Left ventricle myocardium superior (tissue), 1 donor: ENCODE measurements at places on chromosomes 7 and 10. TPM values are rescaled to one million over a fixed set of nuclear protein-coding genes. Genes with fewer than 3 reads are reported as not detected.

- DNase-seq: no peak
These were observed 156.5 kb downstream of the WDR37 start for GRCh38 chr10:1212571-1213141.

Gene COL28A1
- total RNA-seq: 2.7 TPM

Gene CCL24
- total RNA-seq: 0.47 TPM

GRCh38 chr7:50762337-50762736, 20.4 kb downstream of the GRB10 start:
- DNase-seq: no peak

Gene NEUROG3
- total RNA-seq: not detected

- no peak for DNase-seq
These were observed 30.6 kb downstream of the APBB1IP start for GRCh38 chr10:26468700-26469099.

GRCh38 chr10:33643042-33643441, 308.6 kb upstream of the NRP1 start:
- DNase-seq: no peak

Gene CDNF
- 2.0 TPM for total RNA-seq

Gene PKD2L1
- not detected for total RNA-seq

DNA sequence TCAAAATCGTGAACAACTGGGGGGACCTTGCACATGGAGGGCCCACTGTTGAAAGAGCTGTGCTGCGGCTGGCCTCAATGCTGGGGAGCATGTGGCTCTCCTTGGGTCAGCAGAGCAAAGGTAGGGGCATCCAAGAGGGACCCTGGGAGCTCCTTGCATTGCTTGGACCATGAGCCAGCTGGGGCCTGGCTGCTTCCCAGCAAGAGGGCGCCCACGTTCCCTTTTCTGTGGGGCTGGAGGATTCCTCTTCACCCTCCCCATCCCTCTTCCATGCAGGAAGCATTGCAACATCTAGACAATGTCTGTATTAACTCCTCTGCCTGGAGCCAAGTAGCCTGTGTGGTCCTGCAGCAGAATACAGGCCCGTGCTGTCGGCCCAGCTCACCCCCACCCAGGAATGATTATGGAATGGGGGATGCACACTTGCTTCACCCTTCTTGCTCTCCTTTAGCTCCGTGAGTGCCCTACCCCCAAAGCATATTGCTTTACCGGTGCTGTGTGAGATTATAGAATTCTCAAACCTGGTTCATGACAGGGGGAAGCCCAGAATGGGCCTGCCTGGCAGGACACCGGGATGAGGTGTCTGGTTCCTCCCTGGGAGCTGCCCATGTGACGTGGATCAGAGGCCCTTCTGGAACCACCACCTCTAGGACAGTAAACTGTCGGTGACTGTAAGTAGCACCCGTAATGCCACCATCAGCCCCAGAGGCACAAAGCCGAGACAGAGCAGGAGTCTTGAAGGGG, 61.9 kb downstream of the SYPL1 start:
- DNase-seq: no peak

- no peak for DNase-seq
These were observed 201.3 kb downstream of the SLC25A13 start for GRCh38 chr7:96120445-96121225.

DNA sequence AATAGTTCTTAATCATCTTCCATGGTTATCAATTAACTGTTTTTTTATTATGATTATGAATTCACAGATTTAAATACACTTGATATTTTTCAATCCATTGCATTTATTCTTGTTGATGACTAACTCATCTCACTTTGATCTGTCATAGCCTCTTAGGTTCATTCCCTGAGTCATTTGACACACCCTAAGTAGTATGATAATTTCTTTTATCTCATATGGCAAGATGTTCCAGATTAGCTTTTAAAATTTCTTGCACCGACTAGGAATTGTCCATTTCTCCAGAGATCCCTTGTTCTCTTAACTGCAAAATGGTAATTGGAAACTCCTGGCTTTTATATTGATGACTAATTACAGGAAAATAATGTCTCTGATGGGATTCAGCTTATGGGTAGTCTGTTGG, 87.6 kb upstream of the CCDC6 start:
- no peak for DNase-seq

GRCh38 chr7:138608275-138608674, 92.9 kb downstream of the SVOPL start:
- no peak for DNase-seq

- DNase-seq: no peak
These were observed 10.8 kb upstream of the SEMA3C start for GRCh38 chr7:80929619-80930018.

GRCh38 chr10:102615361-102615760, 28.9 kb upstream of the TRIM8 start:
- DNase-seq: no peak

Gene PVRIG
- not detected for total RNA-seq

Gene OR2A42
- total RNA-seq: not detected

- no peak for DNase-seq
These were observed 57.3 kb downstream of the HELLS start for GRCh38 chr10:94602729-94603515.

Gene EN2
- total RNA-seq: not detected

DNA sequence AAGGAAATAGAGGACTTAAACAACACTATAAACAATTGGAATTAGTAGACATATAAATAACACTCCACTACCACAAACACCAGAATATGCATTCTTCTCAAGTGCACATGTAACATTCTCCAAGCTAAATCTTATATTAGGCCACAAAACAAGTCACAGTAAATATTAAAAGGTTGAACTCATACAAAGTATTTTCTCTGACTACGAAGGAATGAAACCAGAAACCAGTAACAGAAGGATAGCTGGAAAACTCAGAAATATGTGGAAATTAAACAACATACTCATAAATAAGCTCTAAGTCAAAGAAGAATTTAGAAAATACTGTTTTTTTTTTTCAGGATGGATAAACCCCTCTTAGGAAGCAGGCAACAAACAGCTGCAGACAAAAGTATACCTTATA, 77.4 kb upstream of the IGFBP3 start:
- no peak for DNase-seq

Gene TMEM139
- total RNA-seq: 20.3 TPM
